Neural progenitor cell (in vitro differentiated cells): ENCODE measurements at places on chromosomes 3 and 15. TPM values are rescaled to one million over a fixed set of nuclear protein-coding genes. Genes with fewer than 3 reads are reported as not detected.

GP5 gene
- 0.03 TPM in 1 of 2 replicates, not detected in the other for total RNA-seq

SUSD5 gene
- total RNA-seq, result 3.1 and 3.7 TPM in 2 replicates

MYO1E gene
- total RNA-seq, result 39.9 and 49.7 TPM in 2 replicates

PPP1R14D gene
- not detected in 2 replicates for total RNA-seq

ERICH6 gene
- 0.28 TPM in 1 of 2 replicates, not detected in the other for total RNA-seq

CLRN1 gene
- total RNA-seq, result not detected in 2 replicates
